Fibroblast of skin of scalp (primary cell): ENCODE measurements at places on chromosomes 13 and 19.

- DNase-seq: no peak
These were observed 50.7 kb upstream of the AKAP11 start for GRCh38 chr13:42221121-42221765.

- no peak for DNase-seq
These were observed 7.7 kb upstream of the DACT3 start for GRCh38 chr19:46668662-46669061.

DNA sequence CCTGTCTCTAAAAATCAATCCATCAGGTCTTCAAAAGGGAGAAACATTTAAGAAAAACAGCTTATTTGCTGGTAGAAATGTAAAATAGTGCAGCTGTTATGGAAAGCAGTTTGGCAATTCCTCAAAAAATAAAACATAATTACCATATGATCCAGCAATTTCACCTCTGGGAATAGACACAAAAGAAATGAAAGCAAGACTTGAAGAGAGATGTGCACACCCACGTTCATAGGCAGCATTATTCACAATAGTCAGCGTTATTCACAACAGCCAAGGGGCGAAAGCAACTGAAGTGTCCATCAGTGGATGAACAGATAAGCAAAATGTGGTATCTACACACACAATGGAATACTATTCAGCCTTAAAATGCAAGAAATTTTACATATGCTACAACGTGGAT is 45.1 kb upstream of the DOCK9 start:
- no peak for DNase-seq

GRCh38 chr13:36493046-36493445 is 60.8 kb downstream of the CCNA1 start:
- no peak for DNase-seq

GRCh38 chr13:79803989-79804388 is 323.0 kb downstream of the NDFIP2 start:
- DNase-seq: no peak

DNA sequence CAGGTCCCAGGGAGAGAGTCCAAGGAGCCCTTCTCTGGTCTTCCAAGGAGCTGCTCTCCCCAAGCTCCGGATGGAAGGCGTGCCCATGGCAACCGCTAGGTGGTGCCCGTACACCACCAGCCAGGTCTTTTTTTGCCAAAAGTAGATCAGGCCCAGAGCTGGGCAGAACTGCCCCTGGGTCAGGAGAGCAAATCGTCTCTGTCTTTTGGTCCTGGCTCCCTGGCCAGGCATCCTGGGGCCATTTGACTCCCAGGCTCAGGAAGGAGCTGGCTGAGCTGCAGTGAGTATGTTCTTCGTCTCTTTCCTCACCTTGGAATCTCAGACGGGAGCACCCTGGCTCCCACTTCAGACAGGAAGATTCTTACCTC is 24.6 kb upstream of the BCL3 start:
- peak; percentile 81 for DNase-seq

DNA sequence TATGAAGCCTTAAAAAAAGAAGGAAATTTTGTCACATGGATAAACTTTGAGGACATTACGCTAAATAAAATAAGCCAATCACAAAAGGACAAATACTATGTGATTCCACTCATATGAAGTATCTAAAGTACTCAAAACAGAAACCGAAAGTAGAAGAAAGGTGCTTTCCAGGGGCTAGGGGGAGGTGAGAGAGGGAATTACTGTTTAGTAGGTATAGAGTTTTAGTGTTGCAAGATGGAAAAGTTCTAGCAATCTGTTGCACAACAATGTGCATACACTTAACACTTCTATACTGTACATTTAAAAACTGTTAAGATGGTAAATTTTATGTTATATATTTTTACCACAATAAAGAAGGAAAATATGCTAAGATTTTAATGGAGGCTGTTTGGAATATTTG is 83.0 kb downstream of the POLR1D start:
- DNase-seq: no peak

DNA sequence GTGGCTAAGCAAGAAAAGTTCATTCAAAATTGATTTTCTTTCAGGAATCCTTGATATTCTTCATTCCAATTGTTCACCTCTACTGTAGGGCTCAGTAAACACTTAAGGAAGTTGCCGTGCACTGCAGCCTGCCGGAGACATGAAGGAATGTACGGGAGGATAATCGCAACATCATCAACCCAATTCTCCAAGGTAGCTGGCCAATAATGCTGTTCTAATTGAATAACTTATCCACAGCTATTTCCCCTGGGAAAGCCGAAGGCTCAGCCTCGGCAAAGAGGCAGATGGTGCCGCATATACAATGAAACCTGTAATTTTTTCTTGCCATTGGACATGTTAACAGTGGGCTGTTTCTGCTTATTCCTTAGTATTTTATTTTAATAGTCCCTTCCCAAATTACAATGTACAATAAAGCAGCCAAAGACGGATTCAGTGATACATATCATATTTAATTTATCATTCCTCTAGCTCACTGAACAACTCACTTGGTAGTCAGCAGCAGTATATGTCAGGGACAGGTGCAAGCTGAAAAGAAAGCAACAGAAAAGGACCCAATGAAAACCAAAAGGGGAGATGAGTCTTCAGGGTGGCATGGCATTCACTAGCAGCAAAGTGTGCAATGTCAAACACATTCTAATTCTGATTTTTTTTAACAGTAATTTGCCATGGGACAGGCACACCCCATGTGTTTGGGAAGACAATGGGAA is 420.5 kb upstream of the KLF12 start:
- DNase-seq: no peak

DNA sequence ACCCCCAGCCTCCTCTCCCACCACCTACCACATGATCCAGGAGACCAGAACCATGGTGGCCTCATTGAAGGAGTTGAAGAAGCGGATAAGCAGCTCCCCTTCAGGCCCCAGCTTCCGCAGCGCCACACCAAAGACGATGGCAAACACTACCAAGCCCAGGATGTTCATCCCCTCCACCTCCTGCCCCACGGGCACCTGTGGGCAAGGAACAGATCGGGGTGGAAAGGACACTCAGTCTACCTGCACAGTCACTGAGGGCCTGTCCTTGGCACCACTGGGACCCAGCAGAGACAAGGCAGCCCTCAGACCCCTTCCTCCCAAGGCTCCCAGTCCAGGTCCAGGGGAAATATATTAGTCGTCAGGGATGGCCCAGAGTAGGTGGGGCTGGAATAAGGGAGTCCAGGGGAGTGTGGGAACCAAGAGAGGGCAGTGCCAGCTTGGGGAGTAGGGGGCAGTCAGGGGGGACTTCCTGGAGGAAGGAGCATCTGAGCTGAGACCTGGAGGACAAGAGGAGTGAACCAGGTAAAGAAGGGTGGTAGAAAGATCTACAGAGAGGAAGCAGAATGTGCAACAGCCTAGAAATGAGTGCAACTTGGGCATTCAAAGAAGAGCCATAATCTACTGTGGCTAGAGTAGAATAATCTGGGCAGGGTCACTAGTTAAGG is 5.9 kb downstream of the SLC1A5 start:
- no peak for DNase-seq

DNA sequence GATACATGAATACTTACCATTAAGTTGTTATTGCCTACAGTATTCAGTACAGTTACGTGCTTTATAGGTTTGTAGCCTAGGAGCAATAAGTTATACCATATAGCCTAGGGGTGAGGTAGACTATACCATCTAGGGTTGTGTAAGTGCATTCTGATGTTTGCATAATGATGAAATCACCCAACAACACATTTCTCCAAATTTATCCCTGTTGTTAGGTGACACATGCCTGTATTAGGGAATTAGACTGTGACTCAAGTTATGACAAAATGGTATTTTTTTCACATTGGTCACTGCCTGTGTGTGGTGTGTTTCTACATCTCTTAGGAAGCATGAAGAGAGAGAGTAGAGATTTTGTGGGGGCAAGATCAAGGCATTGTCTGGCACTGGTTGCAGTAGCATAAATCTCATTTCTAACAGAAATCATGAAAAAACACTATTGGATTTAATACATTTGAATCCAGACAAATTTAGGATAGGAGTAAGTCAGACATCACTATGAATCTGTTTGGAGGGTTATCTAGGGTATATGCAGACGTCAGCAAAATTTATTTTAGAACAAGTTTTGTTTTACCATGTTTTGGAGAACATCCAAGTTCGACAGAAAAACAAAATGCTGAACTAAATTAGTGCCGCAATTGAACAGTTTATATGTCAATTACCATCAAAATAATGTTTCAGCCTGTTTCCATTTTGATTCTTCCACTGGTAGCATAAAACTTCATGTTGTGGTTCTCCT is 332.1 kb downstream of the LMO7 start:
- peak; percentile 59 for DNase-seq

DNA sequence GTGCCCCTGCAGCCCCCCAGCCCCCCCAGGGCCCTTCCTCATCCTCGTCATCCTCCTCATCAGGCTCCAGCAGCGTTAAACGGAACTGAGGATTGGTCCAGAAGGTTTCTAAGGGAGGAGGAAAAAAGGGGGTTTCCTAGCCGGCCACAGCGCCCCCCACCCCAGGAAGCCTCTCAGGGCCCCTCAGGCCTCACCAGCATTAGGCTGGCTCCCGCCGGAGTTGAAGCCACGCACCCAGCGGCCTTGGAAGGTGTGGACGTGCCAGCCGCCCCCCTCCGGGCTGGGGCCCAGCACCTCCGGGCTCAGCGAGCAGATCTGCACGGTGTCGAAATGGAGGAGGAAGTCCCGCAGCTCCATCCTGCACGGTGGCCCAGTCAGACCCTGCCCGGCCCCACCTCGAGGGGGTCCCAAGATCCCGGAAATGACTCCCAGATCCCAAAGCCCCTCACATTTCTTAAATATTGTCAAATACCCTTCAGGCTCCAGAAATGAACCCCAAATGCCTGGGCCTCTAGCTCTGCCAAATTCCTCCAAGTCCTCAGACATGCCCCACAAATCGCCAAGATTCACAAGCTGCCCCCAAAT is 6.9 kb downstream of the CAPN12 start:
- no peak for DNase-seq

DNA sequence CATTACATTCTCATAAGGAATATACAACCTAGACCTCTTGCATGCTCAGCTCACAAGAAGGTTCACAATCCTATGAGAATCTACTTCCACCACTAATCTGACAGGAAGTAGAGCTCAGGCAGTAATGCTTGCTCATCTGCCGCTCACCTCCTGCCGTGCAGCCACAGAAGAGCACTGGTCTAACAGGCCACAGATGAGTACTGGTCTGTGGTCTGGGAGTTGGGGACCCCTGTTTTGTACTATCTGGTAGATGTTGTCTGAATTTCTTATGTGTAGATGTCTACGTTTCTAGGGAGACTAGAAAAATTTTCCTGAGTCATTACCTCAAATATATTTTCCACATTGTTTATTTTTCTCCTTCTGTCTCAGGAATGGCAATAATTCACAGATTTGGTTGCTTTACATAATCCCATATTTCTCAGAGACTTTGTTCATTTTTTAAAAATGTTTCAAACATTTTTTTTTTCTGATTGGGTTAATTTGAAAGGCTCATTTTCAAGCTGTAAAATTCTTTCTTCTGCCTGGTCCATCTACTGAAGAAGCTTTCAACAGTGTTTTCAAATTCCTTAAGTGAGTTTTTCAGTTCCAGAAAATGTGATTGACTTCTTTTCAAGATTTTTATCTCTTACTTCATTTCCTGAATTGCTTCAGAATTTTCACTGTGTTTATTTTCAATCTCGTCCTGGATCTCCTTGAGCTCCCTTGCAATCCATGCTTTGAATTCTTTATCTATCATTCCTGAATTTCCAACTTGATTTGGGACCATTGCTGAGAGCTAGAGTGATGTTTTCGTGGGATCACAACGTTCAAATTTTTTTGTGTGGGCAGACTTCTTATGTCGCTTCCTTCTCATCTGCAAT is 1322.2 kb downstream of the PCDH9 start:
- DNase-seq: peak; percentile 56

DNA sequence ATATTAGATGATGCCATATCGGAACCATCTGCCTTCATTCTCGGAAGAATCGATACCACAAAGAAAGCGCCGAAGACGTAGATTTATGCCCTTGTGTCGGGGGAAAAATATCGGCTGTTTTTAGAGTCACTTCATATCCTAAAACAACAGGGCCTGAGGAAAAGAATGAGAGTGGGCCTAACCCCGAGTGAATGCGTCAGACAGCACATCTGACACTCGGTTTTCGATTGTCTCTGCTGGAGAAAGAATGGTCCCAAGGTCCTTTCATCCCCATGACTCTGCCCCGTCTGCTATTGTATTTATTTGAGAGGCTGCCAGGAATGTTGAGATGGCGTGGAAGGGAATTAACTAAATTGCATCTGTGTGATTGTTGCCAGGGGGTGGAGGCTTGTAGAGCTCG is 46.1 kb downstream of the CHST8 start:
- no peak for DNase-seq

DNA sequence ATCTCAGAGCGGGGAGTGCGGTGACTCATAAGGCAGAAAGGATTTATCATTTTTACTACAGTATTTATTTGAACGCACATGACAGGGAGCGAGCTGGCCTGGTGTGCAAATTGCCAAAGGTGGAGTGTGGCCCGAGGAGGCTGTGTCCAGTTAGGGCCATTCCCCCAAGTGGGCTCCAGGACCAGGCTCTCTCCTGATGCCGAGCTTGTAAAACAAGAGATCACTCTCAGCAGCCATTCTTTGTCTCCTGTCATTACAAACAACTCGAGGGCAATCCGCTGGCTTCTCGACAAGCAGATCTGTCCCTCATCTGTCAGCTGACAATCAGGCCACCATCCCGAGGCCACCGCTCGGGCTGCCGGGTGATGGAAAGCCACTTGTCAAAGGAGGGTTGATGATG is 418.9 kb downstream of the ZNF536 start:
- no peak for DNase-seq

DNA sequence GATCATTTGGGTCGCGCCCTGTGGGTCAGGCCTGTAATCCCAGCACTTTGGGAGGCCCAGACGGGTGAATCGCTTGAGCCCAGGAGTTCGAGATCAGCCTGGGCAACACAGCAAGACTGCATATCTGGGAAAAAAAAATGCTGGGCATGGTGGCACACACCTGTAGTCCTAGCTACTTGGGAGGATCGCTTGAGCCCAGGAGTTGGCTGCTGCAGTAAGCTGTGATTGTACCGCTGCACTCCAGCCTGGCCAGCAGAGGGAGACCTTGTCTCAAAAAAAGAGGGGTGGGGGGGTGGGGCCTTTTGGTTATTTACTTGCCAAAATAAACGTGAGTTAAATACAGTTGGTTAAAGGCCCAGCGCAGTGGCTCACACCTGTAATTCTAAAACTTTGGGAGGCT is 9.8 kb upstream of the ZNF544 start:
- DNase-seq: no peak

GRCh38 chr13:84896128-84896527 is 903.1 kb downstream of the SLITRK6 start:
- peak; percentile 63 for DNase-seq

- no peak for DNase-seq
These were observed 110.2 kb downstream of the TEX26 start for GRCh38 chr13:31042481-31043165.

GRCh38 chr19:39251081-39251480 is 2.4 kb upstream of the IFNL4 start:
- DNase-seq: no peak

DNA sequence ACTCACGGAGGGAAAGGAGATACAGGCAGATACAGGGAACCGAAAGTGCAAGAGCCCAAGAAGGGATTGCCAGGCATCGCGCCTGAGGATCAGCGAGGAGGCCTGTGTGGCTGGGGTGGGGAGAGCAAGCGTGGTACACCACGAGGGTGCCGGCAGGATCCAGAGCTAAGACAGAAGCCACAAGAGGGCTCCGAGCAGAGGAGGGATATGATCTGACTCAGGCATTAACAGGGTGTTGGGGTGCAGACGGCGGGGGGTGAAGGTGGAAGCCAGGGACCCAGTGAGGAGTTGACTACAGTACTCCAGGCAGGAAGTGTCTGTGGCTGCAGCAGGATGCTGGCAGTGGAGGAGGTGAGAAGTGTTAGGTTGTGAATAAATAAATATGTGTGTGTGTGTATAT is 5.4 kb upstream of the PPP1R37 start:
- no peak for DNase-seq
